Peyer's patch (tissue), 4 donors: ENCODE measurements at places on chromosomes 1 and 21.

DNA sequence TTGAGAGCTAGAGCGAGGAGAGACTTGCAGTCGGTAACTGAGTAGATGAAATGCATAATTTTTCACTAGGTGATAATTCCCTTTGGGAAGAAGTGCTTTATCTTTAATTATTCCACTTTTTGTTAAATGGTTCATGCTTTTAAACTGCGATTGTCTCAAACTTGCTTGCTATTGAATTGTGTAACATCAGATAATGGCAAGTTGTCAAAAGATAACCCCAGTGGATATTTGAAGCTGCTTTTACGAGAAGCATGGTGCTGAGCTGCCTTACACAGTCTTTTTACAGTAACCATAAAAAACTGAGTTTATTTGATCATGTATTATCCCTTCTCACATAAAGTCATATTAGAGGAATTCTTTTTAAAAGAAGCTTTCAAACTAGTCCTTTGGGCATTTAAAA, 30.2 kb downstream of the TMEM50B start:
- no peaks in the 10 kb centered on the region for H3K27me3 ChIP-seq
- no peak for DNase-seq
- H3K36me3 ChIP-seq: no peaks in the 10 kb centered on the region
- H3K27ac ChIP-seq: no peak overlapping the region
- no peaks in the 10 kb centered on the region for H3K4me1 ChIP-seq

DNA sequence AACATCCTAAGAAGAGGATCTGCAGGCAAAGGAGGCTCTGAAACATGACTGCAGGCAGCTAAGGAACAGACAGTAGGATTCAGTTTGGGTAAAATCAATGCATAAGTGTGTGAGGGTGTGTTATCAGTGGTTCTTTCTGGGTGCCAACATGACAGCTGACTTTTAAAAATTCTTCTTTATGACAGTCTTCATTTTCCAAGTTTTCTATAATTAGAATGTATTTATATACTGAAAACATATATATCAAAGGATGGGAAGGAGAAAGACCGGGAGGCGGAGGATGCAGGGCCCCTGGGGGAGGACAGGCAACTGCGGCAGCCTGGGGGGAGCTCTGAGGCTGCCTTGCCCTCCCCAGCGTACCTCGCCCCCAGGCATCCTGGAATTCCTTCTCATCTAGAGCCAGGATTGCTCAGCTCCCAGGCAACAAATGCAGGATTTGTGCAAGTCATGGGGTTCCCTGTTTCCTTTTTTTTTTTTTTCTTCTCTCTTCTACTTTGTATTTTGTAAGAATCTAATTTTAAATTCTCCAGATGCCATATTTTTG, 104.8 kb downstream of the CSMD2 start:
- H3K4me3 ChIP-seq: no peak overlapping the region
- H3K27me3 ChIP-seq: no peaks in the 10 kb centered on the region
- H3K36me3 ChIP-seq: no peaks in the 10 kb centered on the region
- H3K4me1 ChIP-seq: no peaks in the 10 kb centered on the region
- DNase-seq: no peak

DNA sequence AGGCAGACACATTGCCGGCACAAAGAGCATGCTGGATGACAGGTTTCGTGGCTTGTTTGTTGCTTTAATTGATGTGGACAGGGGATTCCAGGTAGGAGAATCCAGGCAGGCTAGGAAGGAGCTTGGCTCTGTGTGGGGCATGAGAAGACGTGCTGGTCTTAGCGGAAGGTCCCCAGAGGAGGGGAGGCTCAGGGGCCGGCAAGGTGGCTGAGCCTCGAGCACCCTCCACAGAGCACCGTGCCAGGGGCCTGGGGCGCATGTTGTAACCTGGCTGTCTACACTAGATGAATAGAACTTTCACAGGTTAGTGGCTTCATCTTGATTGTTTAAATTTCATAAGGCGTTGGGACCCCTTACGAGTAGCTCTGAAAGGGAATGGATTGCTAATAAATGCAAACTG, 223.1 kb downstream of the CAMTA1 start:
- no peaks in the 10 kb centered on the region for H3K27me3 ChIP-seq
- no peaks in the 10 kb centered on the region for H3K4me1 ChIP-seq
- DNase-seq: no peak
- H3K27ac ChIP-seq: no peak overlapping the region

DNA sequence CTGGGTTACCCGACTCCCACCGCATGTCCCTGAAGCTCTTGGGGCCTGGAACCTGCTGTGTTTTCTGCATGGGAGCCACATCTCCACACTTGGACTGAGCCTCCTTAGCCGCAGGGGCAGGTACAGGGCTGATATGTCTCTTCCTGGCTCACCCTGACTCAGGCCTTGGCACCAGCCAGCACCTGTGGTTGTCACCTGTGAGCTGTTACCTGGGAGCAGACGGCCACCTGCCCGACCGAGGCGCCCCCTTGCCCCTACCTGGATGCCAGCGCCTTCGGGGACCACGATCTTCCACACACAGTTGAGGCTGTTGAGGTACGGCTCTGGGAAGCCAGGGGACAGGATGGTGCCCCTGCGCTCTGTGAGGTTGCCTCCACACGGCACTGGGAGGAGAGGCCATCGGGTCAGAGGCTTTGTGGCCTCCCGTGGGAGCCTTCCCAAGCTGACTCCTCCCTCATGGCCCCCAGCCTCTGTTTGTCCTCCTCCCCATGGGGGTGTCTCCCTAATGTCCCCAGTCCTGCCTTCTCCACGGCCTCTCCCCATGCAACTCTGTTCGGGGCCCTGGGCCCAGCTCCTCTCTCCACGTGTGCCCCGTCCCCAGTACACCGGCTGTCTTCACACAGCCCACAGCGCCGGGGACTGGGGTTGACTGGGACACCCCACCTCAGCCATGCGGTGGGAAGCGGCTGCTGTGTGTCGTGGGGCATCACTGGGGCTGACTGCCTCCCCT, 152.0 kb downstream of the ZSCAN20 start:
- H3K27me3 ChIP-seq: no peaks in the 10 kb centered on the region
- no peak for DNase-seq
- no peaks in the 10 kb centered on the region for H3K4me1 ChIP-seq
- no peak overlapping the region for H3K27ac ChIP-seq
- no peak overlapping the region for H3K4me3 ChIP-seq

- H3K36me3 ChIP-seq: no peaks in the 10 kb centered on the region
- no peaks in the 10 kb centered on the region for H3K4me1 ChIP-seq
- no peak for DNase-seq
- no peak overlapping the region for H3K27ac ChIP-seq
Measured at GRCh38 chr21:28883931-28884330, 108.7 kb downstream of the LTN1 start.

DNA sequence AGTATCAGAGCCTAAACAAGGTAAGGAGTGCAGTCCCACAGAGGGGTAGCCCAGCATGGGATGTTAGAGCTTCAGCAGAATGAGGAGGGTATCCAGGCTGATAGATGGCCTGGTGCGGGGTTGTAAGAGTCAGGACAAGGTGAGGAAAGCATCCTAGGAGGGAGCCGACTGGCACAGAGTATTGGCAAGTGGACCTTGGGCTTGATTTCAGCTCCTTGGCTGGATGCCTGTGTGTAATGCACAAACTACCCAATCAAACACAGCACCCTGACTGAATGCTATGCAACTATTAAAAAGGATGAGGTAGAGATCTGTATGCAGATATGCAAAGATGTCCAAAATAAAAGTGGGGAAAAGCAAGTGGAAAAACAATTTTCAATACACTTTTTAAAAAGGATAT, 18.0 kb downstream of the DENND2C start:
- no peak overlapping the region for H3K27ac ChIP-seq
- H3K36me3 ChIP-seq: no peaks in the 10 kb centered on the region
- no peaks in the 10 kb centered on the region for H3K27me3 ChIP-seq
- H3K4me3 ChIP-seq: no peak overlapping the region

DNA sequence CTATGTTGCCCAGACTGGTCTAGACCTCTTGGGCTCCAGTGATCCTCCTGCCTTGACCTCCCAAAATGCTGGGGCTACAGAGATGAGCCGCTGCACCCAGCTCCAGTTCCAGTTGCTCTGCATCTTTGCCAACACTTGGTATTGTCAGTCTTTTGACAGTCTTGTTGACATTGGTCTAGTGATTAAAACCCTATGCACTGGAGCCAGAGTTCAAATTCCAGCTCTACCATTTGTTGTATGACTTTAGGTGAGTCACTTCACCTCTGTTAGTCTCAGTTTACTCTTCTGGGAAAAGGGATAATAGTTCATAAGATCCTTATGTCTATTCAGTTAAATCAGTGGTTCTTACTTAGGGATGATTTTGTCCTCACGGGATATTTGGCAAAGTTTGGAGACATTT, 32.9 kb upstream of the MED18 start:
- H3K4me1 ChIP-seq: peaks cover 16% of the 10 kb centered on the region
- no peaks in the 10 kb centered on the region for H3K36me3 ChIP-seq

DNA sequence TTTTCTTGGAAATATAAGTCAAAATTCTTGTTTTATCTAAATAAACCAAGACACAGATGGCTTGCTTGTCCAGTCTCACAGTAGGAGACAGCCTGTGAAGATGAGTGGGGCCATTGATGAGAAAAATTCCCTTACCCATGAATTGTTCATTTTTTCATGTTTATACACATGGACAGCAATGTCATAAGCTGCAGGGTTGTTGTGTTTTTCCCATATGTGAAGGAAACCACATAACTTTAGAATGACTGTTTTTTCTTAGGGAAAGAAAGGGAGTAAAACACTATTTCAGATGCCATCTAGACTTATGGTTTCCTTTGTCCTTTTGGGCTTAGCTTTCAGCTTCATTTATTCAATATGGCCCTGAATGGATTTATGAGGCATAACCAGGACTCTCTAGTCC, 622.5 kb upstream of the NR5A2 start:
- DNase-seq: no peak
- H3K4me3 ChIP-seq: no peak overlapping the region
- H3K27ac ChIP-seq: no peak overlapping the region
- no peaks in the 10 kb centered on the region for H3K27me3 ChIP-seq
- no peaks in the 10 kb centered on the region for H3K36me3 ChIP-seq
- H3K4me1 ChIP-seq: no peaks in the 10 kb centered on the region

- H3K27ac ChIP-seq: no peak overlapping the region
- H3K36me3 ChIP-seq: no peaks in the 10 kb centered on the region
- H3K4me1 ChIP-seq: no peaks in the 10 kb centered on the region
- DNase-seq: no peak
- no peak overlapping the region for H3K4me3 ChIP-seq
- H3K27me3 ChIP-seq: no peaks in the 10 kb centered on the region
Measured at GRCh38 chr1:8216005-8216404, 101.9 kb upstream of the SLC45A1 start.

GRCh38 chr1:14600405-14601112, 2.1 kb downstream of the KAZN start:
- H3K4me1 ChIP-seq: peaks cover 15% of the 10 kb centered on the region
- no peak overlapping the region for H3K27ac ChIP-seq
- peaks cover 15% of the 10 kb centered on the region for H3K27me3 ChIP-seq
- H3K36me3 ChIP-seq: no peaks in the 10 kb centered on the region
- DNase-seq: no peak

DNA sequence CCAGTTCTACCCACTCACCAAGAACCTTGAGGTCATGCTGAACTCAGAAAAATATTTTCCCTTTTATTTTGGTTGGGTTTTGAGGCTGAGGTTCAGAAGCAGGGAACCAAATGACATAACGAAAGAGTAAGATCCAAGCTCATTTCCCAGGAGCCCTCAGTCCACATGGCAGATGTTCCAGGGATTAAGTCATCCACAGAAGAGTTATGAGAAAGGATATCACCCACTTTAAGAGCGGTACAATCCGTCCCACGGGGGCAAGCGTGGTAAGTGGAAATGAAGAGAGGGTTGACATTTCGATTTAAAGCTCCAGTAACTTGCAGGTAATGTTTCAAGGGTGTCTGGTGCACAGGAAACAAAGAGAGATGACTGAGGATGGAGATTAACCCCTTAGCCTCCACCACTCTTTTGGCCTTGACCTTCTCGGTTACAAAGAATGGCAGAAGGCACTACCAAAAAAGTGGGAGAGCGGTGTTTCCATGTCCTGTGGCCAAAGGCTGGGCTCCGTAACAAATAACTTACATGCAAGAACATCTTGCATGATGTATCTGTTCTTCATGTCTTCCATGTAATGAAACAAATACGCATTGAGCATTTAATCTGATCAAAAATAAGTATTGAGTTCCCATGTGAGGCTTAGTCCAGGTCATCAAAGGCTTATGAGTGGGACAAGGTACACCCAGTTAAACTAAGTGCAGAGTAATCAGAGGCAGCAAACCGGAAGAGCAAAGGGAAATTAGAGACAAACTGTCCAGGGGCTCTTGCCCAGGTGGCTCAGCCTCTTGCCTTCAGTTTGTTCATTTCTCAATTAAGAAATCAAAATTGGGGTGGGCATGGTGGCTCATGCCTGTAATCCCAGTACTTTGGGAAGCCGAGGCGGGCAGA, 241.4 kb downstream of the TOMM20 start:
- peak overlapping the region; percentile 10 for H3K27ac ChIP-seq
- no peak overlapping the region for H3K4me3 ChIP-seq
- no peaks in the 10 kb centered on the region for H3K4me1 ChIP-seq
- H3K36me3 ChIP-seq: no peaks in the 10 kb centered on the region

DNA sequence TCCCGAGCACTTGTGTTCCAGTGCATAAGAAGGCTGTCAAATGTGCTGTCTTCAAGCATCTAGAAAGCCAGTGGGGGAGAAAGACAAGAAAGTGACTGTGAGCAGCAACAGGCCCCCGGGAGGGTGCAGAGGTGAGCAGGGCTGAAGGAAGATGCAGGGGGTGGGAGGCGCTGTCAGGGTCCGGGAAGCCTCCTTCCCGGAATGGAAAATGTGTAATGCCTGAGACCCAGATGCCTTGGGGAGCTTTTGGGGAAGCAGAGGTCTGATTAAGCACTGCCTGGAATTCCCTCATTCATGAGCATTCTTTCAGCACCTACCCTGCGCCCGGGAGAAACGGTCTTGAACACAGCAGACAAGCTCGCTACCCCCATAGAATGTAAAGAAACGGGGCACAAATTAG, 1.3 kb downstream of the NPHP4 start:
- no peak overlapping the region for H3K27ac ChIP-seq
- peaks cover 26% of the 10 kb centered on the region for H3K4me1 ChIP-seq
- no peaks in the 10 kb centered on the region for H3K27me3 ChIP-seq
- no peaks in the 10 kb centered on the region for H3K36me3 ChIP-seq

GRCh38 chr1:201028461-201028889, 5.0 kb upstream of the KIF21B start:
- no peaks in the 10 kb centered on the region for H3K36me3 ChIP-seq
- no peaks in the 10 kb centered on the region for H3K27me3 ChIP-seq
- H3K4me1 ChIP-seq: peaks cover 4% of the 10 kb centered on the region
- no peak overlapping the region for H3K4me3 ChIP-seq
- no peak for DNase-seq

DNA sequence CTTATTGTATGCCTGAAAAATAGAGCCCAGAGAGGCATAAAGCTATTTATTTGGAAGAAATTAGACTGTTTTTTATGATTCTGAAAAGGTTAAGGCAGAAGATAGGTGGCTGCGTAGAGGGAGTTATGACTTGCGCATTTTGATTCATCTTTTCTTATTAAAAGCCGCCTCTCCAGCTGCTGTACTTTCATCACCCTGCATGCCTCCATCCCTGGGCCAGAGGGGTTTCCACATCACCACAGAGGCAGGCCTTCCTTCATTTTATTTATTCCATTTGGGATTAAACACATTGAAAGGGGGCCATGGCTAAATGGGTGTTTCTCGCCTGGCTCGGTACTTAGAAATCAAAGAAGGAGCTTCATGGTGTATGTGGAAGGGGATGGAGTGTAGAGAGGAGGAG, 14.6 kb upstream of the RGS8 start:
- no peaks in the 10 kb centered on the region for H3K36me3 ChIP-seq
- no peaks in the 10 kb centered on the region for H3K27me3 ChIP-seq
- H3K27ac ChIP-seq: no peak overlapping the region
- DNase-seq: no peak
- H3K4me1 ChIP-seq: no peaks in the 10 kb centered on the region
- H3K4me3 ChIP-seq: no peak overlapping the region

- H3K4me3 ChIP-seq: no peak overlapping the region
- H3K27ac ChIP-seq: no peak overlapping the region
- DNase-seq: no peak
- H3K27me3 ChIP-seq: no peaks in the 10 kb centered on the region
- no peaks in the 10 kb centered on the region for H3K36me3 ChIP-seq
Measured at GRCh38 chr1:36652011-36652410, 169.3 kb upstream of the CSF3R start.
